Kasumi-1 (cell line): ENCODE measurements at places on chromosomes 6 and 20.

- peak; percentile 26 for DNase-seq
Measured at GRCh38 chr6:73579851-73580246, 59.0 kb upstream of the EEF1A1 start.

DNA sequence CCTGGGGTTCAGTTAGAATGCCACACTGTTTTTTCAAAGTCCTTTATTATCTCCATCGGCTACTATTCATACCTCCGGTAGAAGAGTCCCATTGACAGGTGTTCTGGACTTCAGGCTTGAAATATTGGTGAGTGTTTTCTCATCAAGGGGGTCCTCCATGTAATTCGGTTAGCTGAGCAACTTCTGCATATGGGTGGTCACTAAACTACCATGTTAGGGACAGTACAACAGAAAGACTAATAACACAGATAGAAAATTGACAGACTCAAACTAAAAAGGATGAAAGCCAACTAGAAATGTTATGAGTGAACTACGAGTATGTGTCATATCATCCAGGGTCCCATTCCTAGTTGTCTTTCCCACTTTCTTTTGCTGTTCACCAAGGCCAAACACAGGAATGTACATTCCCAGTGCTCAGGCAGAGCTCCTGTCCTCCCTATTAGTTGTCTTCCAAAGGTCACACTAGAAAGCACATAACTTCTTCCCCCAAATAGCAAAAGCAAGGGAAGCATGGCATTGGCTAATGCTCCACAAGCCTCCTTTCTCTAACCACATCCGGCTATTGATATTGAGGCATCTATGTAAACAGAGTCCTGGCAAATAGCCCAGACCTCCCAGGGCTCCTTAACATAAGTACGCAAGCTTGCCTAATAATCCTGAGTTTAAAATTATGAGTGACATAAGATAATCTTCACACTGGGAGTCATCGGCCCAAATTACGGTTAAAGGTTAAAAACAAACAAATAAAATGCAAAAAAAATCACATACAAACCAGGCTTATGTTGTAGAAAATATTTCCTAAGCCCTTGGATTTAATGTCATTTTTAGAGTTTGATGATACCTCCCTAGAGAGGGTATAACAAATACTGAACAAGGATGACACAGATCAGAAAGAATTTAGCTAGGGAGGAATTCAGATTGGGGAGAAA, 13.2 kb downstream of the CCN2 start:
- DNase-seq: no peak

DNA sequence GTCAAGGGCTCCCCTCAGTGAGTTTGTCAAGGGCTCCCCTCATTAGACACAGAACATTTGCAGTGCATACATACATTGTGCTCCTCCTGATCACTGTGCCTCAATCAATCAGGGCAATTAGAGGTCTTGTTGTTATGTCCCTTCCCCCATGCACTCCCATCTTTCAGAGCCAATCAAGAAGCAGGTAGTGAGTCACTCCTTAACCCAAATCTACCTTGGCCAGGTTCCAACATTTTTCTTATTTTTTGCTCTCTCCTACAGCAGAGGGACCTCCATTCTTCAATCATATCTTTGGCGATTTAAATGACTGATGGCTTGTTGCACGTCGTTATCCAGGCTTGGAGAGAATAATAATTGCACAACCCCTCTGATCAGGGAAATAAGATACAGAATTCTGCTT, 409.9 kb upstream of the SPTLC3 start:
- no peak for DNase-seq

DNA sequence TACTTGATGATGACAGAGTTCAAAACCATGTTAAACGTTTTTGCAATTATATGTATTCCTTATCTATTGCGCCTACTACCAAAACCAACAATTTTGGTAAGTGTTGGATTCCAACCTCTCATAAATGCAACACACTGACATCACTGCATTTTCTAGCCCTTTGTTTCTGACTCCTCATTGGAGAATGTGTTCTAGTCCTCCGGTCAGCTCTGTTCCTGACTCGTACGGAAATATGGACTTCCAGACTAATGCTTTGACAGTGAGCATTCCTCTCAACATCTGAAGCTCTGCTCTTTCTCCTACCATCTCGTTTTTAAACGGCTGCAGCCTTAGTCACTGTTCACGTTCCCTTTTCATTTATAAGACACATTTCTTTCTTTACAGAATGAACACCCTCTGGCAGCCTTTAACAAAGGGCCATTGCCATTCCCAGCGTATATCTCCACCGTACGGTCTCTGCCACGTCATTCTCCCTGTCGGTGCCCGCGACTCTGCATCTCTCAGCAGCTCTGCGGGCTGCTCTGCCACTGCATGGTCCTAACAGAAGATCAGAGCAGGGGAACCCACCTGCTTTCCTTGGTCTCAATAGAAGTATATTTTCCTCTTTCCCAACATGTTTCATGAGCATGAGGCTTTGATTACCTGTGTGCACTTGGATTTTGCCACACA, 103.0 kb upstream of the SYNDIG1 start:
- DNase-seq: no peak

- no peak for DNase-seq
Measured at GRCh38 chr20:43271980-43272379, 82.3 kb upstream of the PTPRT start.

DNA sequence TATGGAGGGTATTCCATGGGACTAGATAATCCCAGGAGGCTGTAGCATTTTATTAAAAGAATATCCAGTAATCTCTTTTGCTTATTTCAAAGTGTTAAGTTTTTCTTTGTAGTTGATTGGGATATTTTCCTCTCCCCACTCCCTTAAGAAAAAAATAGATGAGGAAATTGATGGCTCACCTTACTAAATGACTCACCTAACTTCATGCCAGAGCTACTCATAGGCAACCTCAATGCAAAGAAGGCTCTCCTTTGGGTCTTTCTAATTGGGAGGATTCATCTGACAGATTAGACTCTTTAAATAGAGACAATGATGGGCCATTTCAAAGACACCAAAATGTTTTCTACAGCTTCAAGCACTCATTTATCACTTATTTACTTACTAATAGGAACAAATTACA, 528.5 kb upstream of the BTBD3 start:
- no peak for DNase-seq

DNA sequence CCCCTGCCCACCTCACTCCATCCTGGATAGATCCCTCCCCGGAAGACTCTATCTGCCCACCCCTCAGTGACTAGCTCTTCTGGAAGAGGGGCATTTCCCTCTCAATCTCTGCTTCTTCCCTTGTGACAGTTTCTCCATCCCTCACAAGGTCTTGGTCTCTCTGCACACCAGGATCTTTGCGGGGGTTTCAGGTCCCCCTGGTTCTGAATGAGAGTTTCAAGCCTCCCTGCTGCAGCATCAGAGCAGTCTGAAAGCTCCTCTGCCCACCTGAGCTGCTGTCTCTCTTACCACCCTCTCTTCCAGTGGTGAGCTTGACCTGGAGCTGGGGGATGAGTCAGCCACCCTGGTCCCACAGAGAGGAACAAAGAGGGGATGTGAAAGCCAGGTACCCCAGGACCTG, 24.4 kb downstream of the TNXB start:
- no peak for DNase-seq

DNA sequence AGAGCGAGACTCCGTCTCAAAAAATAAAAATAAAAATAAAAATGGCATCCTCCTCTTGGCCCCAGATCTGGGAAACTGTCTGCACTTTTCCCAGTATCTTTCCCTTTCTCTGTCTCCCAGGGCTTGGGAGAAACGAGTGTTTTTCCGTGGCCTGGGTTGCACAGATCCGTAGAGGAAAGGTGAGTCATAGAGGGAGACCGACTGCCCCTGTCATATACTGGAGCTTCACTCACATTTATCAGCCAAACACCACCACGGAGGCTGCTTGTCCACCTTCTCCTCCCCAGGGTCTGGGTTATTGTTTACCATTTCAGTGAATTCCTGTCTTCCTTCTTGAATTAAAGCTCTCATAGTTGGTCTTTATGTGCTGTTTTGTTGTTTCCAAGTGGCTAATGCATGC, 31.9 kb upstream of the EIF2S2 start:
- no peak for DNase-seq

- DNase-seq: no peak
Measured at GRCh38 chr6:32658268-32658897, 8.1 kb downstream of the HLA-DQB1 start.

GRCh38 chr6:6885521-6886170, 222.1 kb upstream of the RREB1 start:
- DNase-seq: peak; percentile 69

- peak; percentile 74 for DNase-seq
Measured at GRCh38 chr6:68756454-68757375, 121.6 kb downstream of the ADGRB3 start.

GRCh38 chr20:54127855-54128574, 45.8 kb downstream of the CYP24A1 start:
- no peak for DNase-seq

- DNase-seq: peak; percentile 88
Measured at GRCh38 chr6:2103765-2104523, 141.5 kb downstream of the GMDS start.

GRCh38 chr6:41872147-41872546, 23.0 kb downstream of the USP49 start:
- DNase-seq: peak; percentile 11

GRCh38 chr20:43379239-43379917, 78.3 kb upstream of the SRSF6 start:
- DNase-seq: no peak

GRCh38 chr20:63333241-63333836, 27.8 kb downstream of the CHRNA4 start:
- DNase-seq: no peak

DNA sequence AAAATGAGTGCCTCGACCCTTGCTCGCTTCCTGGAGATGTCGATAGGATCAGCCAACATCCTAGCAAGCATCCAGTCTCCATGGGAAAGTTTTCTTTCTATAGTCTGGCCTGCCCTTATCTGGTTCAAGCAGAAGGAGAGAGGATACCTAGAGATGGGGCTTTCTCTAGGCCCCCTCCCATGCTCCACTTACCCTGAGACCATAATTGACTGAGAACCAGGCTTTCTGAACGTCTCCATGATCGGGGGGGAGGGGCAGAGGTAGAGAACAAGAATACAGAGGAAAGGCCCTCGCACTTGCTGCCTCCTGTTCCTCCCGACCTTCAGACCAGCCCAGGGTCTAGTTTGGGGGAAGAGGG, 31.6 kb upstream of the EPB41L1 start:
- DNase-seq: no peak

DNA sequence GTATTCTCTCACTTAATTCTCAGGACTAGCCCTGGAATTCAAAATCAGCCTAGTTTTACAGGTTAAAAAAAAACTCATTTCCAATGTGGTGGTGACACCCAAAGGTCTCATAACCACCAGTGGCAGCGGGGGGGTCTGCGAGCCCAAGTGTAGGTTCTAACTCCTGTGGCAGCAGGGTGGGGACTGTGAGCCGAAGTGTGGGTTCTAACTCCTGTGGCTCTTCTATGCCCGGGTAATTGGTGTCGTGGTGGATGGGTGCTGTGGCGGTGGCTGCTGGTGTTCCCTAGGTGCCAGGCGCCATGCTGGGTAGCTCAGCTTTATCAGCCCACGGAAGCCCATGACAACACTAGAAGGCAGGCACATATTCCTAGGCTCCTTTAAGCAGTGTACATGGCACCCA, 4.9 kb upstream of the ANKRD60 start:
- no peak for DNase-seq

GRCh38 chr6:87340230-87340629, 4.4 kb upstream of the C6orf163 start:
- DNase-seq: no peak

GRCh38 chr6:166736634-166737033, 109.6 kb upstream of the RPS6KA2 start:
- DNase-seq: no peak

DNA sequence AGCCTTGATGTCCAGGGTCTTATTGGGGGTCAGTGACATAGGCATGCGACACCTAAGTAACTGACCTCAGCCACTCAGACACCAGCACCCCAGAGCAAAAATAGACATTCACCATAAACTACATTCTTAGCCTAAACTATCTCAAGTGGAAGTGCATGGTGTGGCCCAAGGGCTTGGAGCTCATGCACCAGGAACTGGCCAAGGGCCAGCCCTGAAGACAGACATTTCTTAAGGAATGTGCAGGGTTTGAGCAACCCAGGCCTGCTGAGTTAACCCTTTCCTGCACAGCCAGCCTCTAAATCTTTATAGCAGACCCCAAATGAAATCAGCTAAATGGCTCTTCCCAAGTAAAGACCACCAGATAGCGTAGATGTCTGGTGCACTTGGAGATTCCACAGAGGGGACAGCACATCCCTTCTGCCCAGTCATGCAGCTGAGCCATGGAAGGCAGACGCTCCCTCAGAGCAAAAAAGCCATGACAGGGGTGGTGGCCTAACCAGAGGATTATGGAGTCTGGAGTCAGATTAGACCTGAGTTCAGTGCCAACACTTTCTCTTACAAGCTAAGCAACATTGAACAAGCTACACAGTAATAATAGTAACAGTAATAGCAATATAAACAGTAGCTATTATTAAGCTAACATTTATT, 222.6 kb downstream of the ZMYND8 start:
- DNase-seq: no peak

- DNase-seq: no peak
Measured at GRCh38 chr6:105488516-105489215, 85.8 kb upstream of the PREP start.

GRCh38 chr6:129895692-129896091, 34.6 kb upstream of the TMEM244 start:
- DNase-seq: no peak

- no peak for DNase-seq
Measured at GRCh38 chr6:167770291-167770955, 56.3 kb upstream of the AFDN start.

DNA sequence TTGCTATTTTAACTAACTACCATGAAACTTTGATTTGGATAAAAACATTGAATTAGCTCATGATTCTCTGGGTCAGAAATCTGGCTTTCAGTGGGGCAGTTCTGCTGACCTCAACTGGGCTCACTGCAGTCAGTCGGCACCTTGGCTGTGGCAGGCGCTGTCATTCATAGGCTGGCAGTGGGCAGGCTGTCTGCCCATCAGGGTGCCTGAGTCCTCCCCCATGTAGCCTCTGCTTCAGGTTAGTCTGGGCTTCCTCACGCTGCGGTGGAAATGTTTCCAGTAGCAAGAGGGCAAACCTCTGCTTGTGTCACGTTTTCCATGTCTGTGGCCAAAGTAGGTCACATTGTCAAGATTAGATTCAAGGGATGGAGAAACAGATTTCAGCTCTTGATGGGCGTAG, 251.0 kb upstream of the TCF21 start:
- no peak for DNase-seq

GRCh38 chr6:131728296-131728939, 17.6 kb upstream of the CTAGE9 start:
- DNase-seq: no peak

DNA sequence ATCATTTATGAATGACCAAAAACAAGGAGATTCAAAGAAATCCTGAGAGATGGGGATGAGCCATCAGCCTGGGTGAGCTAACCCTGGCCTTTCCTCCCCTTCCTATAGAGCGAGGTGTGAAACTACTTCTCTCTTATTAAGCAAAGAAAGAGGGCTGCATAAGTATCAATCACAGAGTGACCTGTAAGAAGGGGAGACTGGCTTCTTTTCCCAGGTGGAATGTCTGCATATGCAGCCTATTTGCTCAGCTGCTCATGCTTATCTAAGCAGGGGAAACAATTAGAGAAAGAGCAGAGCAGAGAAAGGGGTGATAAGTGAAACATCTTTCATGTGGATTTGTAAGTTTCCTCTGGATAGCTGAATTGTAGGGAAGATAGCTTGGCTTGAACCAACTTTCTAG, 160.0 kb downstream of the PKHD1 start:
- no peak for DNase-seq
